KBM-7 (cell line): ENCODE measurements at places on chromosomes 6 and 20.

- DNase-seq, result no peak
These were observed 5.1 kb downstream of the UBE2C start for GRCh38 chr20:45817376-45818194.

GRCh38 chr6:143821359-143821758, 21.8 kb upstream of the LTV1 start:
- DNase-seq, result no peak

- DNase-seq, result peak; percentile 28
These were observed 3.4 kb upstream of the RSPO4 start for GRCh38 chr20:1005452-1006027.

DNA sequence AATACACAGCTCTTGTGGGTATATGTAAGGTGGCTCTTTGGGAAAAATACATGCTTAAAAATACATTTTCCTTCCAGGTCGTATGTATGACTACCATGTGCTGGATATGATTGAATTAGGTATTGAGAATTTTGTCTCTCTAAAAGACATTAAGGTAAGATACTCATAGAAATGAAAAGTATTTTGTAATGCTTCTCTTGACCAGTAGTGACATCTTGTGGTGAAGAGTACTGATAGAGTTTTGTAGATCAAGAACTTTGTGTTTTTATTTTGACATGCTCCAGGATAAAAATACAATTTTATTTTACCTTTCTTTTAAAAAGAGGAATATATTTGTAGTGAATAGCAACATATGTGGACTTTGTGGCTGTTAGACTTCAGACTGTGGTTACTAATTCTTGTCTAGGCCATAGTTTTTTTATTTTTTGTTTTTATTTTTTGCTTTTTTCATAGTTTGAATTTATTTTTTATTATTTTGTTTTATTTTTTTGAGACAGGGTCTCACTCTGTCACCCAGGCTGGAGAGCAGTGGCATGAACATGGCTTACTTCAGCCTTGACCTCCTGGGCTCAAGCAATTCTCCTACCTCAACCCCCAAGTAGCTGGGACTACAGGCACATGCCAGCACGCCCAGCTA, 17.9 kb downstream of the RPF2 start:
- peak; percentile 29 for DNase-seq

DNA sequence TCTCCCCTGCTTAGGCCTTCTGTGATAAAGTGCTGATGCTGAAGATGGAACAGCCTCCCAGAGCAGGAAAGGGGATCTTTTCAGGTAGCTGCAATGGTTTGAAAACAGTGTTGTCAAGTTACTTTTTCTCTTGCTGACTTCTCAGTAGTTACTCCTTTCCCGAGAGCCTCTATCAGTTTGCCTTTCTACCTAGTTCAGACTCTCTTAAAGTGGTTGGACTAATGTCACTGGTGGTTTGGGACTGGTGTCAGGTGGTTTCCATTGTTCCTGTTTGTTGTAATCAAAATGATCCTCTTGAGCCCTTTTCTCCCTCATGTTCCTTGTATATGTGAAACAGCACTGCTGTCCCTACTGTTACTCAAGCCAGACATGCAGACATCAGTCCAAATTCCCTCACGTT, 91.4 kb downstream of the FAM217A start:
- no peak for DNase-seq

DNA sequence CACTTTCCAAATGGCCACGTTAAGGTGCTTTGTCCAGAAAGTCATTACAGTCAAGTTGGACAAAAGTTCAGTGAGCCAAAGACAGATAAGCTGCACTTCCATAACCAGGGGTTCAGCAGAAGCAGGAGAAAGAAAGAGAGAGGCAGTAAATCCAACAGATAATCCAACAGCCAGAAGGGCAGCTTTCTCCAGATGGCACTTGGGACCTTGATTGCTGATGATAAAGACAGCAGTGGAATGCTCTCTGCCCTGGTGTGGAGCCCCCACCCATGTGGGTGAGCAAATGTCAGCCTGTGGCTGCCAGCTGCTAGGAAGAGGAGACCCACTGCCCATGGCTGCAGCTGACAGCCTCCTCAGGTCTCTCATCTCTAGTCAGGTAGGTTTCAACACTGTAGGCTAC, 18.7 kb upstream of the NRSN1 start:
- DNase-seq, result no peak

- DNase-seq, result no peak
These were observed 26.5 kb upstream of the ID1 start for GRCh38 chr20:31578448-31579138.

DNA sequence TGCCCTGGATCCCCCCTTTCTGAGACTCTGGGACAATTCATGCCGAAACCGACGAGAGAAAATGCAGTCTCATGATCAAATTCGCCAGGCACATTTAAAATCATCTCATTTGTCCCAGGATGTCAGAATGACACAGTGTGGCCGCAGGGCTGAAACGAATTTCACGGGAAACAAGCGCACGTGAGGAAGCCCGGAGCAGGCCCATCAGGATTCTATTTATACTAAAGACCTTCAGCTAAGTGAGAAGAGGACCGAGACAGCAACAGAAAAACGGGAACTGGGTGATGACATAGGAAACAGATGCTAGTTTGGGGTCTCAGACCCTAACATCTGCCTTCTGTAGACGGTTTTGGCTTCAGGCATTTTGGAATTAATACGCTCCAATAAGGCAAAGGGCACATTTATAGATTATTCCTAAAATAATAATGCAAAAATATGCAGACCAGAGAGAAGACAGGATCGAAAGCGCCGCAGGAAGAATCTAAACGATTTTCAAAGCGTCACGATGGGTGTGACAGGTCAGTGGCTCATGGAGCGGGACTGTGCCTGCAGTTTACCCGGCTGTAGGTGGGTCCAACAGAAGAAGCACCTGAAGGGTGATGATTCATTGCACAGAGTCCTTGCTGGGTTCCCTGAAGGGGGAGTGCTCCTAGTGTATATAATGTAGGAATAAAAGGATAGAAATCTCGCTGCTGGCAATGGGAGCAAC, 80.8 kb upstream of the MPC1 start:
- DNase-seq, result peak; percentile 82

DNA sequence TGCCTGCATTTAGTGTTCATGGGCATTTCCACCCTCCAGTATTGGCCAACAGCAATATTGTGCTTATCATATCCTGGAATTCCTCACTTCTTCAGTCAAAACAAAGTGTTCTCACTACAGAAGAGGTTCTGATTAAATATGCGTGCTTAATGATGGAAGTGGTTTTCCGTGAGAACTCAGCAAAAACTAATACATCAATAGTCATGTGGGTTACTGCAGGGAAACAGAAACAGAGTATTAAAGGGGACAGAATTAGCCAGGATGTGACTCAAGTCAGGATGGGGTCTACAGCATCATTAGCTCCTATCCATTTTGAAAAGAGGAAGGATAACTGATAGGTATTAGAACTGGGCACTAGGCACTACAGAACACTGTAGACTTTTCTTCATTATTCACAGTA, 384.6 kb downstream of the CDKAL1 start:
- no peak for DNase-seq

GRCh38 chr6:17480476-17480875, 87.1 kb downstream of the CAP2 start:
- DNase-seq, result no peak

GRCh38 chr6:157946865-157947532, 34.7 kb upstream of the SYNJ2 start:
- peak; percentile 49 for DNase-seq

- no peak for DNase-seq
These were observed 479.3 kb upstream of the BTBD3 start for GRCh38 chr20:11438412-11438811.

GRCh38 chr6:151166180-151166579, 73.6 kb upstream of the AKAP12 start:
- no peak for DNase-seq

- DNase-seq, result no peak
These were observed 31.9 kb upstream of the ZNF217 start for GRCh38 chr20:53625311-53626129.

GRCh38 chr6:107989166-107990094, 31.4 kb upstream of the SEC63 start:
- no peak for DNase-seq

DNA sequence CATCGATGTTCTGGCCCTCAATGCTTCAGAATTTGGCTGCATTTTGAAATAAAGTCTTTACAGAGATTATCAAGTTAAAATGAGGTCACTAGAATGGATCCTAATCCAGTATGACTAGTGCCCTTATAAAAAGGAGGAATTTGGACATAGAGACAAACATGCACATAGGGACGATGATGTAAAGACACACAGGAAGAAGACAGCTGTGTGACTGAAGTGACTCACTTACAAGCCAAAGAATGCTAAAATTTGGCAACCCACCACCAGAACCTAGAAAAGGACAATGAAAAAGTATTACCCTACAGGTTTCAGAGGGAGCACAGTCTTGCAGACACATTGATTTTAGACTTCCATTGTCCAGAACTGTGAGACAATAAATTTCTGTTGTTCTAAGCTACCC, 322.8 kb upstream of the GJE1 start:
- no peak for DNase-seq

DNA sequence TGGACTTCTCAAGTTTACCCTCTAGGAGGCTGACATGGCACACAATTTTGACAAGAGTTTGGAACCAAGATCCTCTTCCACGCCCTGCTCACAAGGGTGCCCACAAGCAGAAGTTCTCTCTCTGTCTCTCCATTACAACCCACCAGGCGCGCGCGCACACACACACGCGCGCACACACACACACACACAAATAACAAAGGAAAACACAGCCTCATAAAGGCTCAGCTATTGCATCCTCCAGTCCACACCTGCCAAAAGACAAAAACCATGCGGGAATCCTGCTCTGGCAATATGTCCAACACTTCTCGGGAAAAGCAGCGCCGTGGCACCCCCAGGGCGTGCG, 870 bp downstream of the PAK5 start:
- no peak for DNase-seq

DNA sequence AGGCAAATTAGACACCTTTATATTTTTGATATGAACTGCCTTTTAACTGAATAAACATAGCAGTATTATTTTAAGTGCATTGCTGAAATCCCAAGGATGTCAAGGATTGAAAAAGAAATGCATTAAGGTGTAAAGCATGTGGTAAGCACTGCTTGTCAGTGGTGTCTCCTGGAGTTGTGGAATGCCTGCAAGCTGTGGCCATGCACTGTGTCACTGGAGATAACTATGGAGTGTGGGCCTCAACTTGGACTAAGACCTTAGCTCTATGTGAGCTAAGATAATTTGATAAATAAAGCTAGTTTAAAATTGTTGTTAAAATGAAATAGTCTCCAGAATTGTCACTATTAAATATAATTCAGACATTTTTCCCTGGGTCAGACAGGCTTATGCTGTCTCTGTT, 156.6 kb upstream of the OPRM1 start:
- no peak for DNase-seq

- DNase-seq, result no peak
These were observed 588.3 kb downstream of the CD109 start for GRCh38 chr6:74284284-74284683.

GRCh38 chr6:10528158-10528981, 7.2 kb downstream of the GCNT2 start:
- DNase-seq, result peak; percentile 55

DNA sequence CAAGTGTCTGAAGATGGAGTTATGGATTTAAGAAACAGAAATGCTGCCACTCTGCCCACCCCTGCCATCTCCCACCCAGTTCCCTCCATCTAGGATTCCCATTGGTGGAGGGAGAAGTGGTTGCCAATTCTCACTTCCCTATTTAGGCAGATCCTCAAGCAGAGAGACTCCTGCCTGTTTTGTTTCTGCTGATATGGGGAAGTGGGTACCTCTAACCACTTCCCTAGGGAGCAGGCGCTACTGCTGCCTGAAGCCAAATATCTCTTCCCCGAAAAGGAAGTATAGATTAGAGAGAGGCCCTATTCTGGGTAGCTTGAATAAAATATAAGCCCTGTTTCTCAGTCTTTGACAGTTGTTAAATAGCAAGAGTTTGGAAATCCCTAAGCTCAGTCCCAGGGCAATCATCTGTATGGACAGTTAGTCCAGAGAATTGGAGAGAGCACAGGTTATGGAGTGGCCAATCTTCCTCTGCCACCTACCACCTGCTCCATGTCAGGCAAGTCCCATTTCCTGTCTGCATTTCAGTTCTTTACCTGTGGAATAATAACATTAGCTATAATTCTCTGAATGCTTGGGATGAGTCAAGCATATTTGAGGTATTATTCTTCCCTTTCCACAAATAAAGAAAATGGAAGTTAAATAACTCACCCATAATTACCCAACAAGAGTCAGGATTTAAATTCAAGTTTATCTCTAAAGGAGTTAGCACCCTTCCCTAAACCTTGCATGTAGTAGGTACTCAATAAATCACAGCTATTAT, 2.6 kb upstream of the ADGB start:
- peak; percentile 88 for DNase-seq

DNA sequence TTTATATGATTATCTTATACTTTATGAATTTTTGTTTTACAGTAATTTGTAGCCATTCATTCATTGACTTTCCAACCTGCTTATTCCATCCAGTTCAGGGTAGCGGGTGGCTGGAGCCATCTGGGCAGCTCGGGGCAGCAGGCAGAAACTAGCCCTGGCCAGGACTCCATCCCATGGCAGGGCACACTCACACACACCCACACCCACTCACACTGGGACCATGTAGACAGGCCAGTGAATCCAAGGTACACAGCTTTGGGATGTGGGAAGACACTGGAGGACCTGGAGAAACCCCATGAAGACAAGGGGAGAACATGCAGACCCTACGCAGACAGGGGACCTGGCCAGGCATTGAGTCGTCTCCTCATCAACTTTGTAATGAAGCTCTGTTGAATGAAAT, 84.8 kb downstream of the ADGRG6 start:
- DNase-seq, result no peak

GRCh38 chr6:39092124-39092523, 22.9 kb downstream of the SAYSD1 start:
- peak; percentile 22 for DNase-seq

DNA sequence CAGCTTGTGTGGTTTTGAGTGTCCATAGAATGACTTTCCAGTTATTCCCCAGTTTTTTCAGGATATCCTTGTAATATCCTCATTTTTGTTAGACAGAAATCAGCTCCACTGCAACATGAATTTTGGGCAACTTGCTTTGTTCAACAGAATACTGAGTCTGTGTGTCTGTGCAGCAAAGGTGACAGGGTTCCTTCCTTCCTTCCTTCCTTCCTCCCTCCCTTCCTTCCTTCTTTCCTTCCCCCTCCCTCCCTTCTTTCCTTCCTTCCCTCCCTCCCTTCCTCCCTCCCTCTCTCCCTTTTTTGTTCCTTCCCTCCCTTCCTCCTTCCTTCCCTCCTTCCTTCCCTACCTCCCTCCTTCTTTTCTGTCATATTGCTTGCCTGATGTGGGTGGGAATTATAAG, 496.5 kb downstream of the EPM2A start:
- no peak for DNase-seq
